ENCODE measurements at places on chromosomes 11 and 22.

- no peak for DNase-seq
These were observed 40.2 kb upstream of the CFAP300 start for GRCh38 chr11:102006835-102007566.

DNA sequence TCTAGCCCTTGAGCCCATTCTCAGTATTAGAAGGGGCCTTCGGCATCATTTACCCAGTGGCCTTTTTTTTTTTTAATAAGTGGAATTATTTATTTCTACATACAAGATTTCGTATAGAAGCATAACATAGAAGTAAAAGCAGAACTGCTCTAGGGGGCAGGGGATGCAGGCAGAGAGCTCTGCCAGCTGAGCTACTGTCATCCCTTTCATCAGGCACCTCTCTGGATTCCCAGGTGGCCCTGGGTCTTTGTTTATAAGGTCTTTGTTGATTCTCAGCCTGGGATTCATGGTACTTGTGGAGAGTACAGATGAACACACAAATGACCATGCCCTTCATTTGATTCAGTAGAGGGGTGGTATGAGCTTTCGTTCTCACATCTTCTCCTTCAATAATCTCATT lies 66.4 kb downstream of the GAB2 start:
- no peak for DNase-seq

DNA sequence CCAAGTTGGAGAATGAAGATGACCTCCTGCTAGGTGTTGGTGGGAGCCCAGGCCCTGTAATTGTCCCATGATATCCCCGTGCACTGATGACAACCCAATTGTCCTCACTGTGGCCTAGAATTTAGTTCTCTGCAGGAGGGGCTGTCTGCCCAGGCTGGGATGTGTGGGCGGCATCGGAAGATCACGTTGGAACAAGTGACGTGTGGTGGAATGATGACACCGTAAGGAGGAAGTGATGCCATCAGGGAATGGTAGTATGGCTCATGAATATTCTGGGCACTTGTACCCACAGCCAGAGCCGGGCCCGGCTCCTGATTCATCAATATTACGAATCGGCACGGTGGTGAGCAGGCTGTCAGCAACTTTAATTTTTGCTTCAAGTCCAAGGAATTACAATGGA lies 111.6 kb downstream of the MIAT start:
- no peak for DNase-seq

DNA sequence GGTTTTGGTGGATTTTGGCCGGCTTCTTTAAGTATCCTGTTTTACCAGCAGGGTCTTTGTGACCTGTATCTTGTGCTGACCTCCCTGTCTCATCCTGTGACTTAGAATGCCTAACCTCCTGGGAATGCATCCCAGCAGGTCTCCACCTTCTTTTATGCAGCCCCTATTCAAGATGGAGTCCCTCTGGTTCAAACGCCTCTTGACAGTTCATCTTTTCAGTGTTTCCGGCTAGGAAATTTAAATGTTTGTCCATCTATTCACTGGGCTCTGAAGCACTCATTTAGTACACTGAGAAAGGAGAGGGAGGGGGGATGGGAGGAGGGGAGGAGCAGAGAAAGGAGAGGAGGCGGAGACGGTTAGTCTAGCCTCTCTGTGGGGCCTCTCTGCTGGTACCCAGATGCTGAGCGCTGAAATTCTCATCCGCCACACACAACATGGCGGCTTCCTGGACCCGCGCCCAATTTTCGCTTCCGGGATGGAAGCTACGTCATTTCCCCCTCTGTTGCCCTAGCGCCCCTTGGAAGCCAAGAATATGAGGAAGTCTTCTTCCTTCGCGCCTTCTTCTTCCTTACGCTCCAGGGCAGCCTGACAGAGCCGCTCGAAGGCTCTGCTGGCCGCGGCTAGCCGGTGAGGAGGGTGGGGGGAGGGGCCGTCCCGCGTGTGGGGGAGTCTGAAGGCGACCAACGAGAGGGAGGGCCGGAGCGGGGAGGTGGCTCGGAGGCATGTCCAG lies 69.0 kb upstream of the SYT13 start:
- peak; percentile 93 for DNase-seq

- DNase-seq, result no peak
These were observed 3.4 kb downstream of the OR10A6 start for GRCh38 chr11:7927635-7928034.

DNA sequence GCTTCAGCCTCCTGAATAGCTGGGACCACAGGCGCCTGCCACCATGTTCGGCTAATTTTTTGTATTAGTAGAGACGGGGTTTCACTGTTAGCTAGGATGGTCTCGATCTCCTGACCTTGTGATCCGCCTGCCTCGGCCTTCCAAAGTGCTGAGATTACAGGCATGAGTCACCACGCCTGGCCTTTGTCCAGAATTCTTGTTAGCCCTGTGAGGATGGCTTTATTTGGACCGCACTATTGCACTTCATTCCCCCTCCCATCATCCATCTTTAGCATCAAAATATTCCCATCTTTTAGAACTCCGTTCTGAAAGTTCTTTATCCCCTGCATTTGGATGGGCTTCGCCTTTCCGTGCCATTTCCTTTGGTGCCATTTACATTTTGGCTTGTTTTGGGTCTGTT lies 2.6 kb downstream of the SAMM50 start:
- DNase-seq, result no peak

- no peak for DNase-seq
These were observed 26.5 kb downstream of the CTTN start for GRCh38 chr11:70424765-70425344.

DNA sequence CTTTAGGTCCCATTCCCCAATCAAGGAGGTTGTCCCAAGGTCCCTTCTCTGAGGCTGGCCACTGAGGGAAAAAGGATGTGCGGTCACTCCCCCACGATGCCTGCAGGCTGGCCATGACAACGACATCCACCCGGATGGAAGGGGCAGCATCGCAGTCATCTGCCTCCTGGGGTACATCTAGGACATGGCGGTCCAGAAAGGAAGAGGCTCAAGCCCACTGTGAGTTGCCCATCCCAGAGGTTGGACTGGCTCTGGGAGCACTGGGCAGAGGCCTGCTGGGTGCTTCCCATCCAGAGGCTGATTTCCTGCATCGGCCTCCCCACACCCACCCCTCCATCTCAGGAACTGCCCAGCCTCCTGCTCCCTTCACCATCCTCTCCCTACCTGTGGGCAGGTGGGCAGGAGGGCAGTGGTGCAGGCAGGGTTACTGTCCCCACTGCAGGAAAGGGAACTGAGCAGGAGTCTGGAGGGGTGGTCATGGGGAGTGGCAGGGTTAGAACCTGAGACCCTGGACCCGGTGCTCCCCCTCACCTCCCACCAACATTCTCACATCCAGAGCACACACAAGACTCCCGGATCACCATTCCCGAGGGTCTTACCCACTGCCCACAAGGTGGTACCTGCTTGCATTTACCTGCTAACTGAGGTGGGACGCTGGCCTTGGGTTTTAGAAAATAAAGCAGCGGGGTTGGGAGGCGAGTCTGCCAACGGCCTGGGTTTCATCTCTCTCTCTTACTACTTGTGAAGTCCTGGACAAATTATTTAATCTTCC lies 4.4 kb downstream of the RCE1 start:
- DNase-seq, result peak; percentile 47

DNA sequence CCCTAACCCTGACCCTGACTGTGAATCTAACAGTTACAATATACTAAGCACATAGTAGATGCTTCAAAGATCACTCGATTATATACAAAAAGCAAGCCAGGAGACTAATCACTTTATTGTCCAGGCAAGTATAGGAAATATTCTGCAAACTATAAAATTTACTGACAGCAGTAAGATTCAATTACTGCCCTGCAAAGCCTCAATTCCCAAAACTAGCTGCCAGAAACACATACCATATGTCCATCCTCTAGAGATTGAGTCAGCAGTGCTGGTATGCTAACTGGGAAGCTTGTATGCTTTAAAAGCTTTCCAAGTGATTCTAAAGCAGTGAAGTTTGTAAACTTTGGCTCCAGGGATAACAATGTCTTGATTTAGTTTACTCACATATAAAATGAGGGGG lies 26.1 kb downstream of the CSTF3 start:
- DNase-seq, result no peak

DNA sequence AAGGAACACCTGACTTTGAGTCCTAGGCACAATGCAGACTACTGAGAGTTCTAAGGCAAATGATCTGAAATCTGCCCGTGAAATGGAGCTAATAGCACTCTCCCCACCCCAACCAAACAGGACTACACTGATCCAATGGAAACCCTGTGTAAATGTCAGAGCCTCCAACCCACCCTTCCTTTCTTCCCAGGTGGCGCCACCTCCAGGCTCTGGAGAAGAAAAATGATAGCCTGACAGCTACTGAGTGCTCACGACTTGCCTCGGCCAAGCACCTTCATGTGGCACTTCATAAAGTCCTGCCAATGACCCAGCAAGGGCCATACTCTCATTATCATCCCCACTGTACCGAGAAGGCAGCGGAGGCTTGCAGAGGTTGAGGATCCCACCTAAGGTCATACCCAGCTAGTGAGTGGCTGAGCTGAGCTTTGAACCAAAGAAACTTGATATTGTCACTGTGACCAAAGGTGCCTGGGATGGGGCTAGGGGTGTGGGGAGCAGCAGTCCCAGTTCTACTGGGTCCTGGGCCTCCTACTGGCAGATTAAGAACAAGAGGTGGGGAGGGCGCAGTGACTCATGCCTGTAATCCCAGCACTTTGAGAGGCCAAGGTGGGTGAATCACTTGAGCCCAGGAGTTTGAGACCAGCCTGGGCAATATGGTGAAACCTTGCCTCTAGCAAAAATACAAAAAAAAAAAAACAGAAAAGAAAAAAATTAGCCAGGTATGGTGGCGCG lies 20.5 kb downstream of the TST start:
- DNase-seq, result no peak
